ENCODE measurements at places on chromosomes 6 and 20.

GRCh38 chr6:158253248-158253647 lies 59.0 kb upstream of the TULP4 start:
- DNase-seq: no peak

DNA sequence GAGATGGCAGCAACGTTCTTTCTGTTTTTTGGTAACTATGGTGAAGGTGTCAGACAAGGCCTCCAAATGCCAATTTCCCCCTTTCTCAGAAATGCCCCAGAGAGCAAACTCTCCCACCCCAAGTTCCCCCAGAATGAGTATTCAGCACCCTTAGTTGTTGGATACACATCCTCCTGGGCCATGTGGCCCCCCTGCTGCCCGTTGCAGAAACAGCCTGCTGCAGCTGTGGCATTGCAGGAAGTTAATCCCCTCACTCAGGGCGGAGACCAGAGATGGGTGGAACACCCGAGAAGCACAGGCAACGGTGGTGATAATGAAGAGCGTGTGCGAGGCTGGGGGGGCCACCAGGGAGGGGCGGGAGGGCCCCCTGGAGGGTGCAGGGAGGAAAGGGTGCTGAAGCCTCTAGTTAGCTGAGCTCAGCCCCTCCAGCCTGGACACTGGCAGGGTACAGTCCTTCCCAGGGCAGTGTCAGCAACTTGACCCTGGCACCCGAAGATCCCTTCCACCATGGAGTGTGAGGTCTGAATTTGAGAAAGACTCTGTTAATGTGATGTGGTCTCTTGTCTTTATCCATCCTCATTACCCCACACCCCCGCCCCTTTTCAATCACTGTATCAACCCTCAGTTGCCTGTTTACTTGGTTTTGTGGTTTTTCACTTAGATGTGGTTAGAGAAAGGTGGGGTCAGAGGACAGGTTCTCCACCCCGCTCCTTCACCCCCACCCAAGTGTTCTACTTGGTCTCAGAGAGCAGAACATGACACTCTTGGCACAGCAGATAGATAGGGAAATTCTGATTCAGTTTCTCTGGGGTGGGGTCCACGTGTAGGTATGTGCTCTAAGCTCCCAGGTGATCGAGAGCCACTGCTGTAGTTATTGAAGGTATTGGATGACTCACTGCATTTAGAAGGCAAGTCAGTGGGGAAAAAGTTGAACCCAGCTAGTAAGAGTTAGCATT lies 208.8 kb upstream of the SUPT3H start:
- DNase-seq: no peak

GRCh38 chr6:144757299-144757698 lies 472.2 kb downstream of the UTRN start:
- no peak for DNase-seq

DNA sequence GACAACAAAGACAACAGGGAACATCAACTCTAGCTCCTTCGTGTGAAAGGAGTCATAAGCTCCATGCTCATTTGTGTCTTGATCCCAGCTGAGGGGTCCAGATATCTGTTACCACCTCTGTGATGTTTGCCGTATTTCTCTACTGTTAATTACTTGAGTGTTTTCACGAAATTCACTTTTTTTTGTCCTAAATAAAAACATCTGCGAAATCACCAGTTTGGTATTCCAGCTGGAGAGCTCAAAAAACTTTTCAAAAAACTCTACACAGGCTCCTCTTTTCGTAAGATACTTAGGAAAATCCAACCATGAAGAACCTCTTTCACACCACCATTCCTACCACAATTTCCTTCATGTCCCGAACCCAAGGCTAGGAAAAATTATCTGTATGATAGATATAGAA lies 25.3 kb downstream of the TRAF3IP2 start:
- no peak for DNase-seq

- no peak for DNase-seq
These were observed 76.8 kb downstream of the PTPRK start for GRCh38 chr6:128443553-128443952.

DNA sequence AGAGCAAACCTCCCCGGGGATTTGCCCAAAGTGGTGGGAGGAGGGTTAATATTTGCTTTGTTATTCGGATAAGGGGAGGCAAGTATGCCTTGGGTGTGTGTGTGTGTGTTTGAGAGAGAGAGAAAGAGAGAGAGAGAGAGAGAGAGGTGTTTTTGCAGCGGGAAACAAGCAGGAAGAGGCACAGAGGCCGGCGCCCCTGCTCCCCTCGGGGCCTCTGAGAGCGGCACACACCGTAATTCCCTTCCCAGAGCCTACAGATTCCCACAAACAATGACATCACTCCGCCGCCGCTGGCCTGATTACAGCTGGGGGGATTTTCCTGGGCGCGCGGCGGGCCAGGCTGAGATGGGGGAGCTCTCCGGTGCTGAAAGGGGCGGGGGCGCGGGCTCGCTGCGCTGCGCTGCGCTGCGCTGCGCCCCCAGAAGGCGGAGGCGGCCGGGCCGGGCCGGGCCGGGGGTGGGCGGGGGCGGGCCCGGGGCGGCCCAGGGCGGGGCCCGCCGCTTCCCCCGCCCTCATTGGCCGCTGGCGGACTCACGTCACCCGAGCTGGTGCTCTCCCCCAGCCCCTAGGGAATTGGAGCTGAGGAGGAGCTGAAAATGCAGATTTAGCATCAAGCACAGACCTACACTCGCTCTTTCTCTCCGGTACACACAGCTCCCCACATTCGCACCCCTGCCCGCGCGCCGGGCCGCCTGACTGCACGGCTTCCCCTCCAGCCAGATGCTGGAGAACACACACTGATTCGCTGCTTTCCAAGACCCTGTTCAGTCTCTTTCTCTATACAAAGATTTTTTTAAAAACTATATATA lies at the start of gene PCSK2:
PCSK2 (plus strand) TSS at position 631 of the 809 bp plus-strand sequence. CDS start 266 bp downstream, outside the sequence.
- peak; percentile 83 for DNase-seq

DNA sequence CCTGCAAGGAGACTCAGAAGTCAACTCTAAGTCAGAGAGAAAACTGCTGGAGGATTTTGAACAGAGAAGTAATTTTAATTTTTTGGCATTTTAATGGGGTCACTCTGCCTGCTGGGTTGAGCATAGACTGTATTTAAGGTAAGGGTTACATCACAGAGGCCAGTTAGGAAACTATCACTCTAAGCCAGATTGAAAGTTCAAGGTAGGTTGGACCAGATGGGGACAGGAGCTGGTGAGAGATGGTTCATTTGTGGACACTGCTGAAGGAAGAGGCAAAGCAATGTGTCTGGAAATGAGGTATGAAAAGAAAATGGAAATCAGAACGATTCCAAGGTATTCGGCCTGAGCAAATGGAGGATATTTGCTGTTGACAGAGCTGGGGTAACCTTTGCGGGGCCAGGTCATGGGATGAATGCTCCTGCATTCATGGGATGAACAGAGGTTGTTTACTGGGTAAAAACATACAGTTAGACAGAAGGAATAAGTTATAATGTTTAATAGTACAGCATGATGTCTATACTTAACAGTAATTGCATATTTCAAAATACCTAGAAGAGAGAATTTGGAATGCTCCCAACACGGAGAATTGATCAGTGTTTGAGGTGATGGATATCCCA lies 26.9 kb downstream of the FRK start:
- no peak for DNase-seq

DNA sequence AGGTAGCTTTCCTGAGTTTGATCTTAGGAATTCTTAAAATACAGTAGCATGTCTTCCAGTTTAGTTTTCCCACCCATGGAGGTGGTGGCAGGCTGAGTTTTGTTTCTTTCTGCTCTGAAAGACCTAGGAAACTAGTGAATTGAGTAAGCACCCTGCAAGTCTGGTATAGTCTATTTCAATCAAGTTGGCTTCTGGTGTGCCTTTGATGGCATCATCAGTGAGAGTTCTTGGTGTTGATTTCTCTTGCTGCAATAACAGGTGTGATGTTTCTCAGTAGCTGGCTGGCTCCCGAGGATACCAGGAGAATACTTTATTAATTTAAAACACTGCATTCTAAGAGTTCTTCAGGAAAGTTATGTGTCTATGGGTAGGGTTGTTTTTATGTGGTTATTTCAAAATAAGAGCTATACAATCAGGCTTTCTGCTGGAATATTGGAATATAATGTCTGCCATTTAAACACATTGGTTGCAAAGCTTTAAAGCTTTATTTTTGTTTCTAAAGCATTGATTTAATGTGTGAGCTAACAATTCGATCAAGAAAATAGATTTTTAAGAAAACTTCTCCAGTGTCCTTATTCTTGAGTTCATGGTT lies 19.0 kb downstream of the VAPB start:
- DNase-seq: no peak

DNA sequence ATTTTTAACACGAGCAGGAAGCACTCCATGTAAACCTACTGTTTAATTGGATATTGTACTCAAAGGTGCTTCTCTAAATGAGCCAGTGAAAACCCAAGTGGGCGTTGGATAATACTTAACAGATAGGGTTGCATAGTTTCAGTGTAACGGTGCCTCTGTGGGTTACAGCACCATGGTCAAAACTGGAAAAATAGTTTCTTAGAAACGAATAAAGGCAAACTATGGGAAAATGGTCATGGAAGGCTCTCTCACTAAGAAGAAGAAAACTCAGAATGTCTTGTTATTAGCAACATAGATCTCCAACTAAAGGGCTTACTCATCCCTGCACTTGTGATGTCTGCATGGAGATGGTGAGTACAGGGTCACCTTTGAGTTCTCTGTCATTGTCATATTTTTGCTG lies 59.1 kb upstream of the NEDD9 start:
- DNase-seq: no peak

DNA sequence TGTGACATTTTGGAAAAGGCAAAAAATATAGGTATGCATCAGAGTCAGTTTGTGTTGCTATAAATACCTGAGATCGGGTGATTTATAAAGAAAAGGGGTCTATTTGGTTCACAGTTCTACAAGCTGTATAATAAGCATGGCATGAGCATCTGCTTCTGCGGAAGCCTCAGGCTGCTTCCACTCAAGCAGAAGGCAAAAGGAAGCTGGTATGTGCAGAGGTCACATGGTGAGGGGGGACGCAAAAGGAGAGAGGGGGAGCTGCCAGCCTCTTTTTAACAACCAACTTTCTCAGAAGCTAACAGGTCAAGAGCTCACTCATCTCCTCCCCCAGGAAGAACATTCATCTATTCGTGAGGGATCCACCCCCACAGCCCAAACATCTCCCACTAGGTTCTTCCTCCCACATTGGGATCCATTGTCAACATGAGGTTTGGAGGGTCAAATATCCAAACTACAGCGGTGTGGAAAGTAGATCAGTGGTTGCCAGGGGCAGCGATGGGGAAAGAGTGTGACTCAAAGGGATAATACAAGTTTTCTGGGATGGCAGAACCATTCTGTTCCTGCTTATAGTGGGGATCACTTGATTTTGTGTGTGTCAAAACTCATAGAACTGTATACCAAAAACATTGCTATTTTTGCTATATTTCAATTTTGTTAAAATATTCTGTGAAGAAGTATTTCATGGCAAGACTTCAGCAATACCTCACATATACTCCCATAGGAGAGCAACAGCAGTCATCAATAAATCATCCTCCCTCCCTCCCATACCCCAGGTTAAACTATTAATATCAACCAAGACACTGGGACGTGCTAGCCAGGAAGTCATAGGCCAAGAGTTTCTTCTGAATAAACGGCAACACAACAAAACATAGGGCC lies 9.9 kb upstream of the FAM50B start:
- no peak for DNase-seq
